ENCODE measurements at places on chromosomes 6 and 20. TPM values are rescaled to one million over a fixed set of nuclear protein-coding genes. Genes with fewer than 3 reads are reported as not detected.

The TRIM40 gene
- not detected for total RNA-seq

The SIRPB2 gene
- total RNA-seq, result not detected

The AKAP7 gene
- total RNA-seq, result 4.7 TPM

The SPATA2 gene
- 3.9 TPM for total RNA-seq

The GPLD1 gene
- total RNA-seq, result 0.43 TPM

The BMP2 gene
- total RNA-seq, result 4.3 TPM

The RGL2 gene
- total RNA-seq, result 13.0 TPM

The CCN6 gene
- total RNA-seq, result not detected

The CRIP3 gene
- total RNA-seq, result not detected

The SGK2 gene
- total RNA-seq, result 0.64 TPM

The GPX5 gene
- total RNA-seq, result not detected

The SLC17A3 gene
- not detected for total RNA-seq

The KCNK15 gene
- total RNA-seq, result 1.7 TPM

The ZNF334 gene
- 1.9 TPM for total RNA-seq

The EZR gene
- total RNA-seq, result 100 TPM

The FOXS1 gene
- total RNA-seq, result 1.7 TPM

The POU5F1 gene
- not detected for total RNA-seq

The CAGE1 gene
- total RNA-seq, result under 0.01 TPM

The THEMIS gene
- under 0.01 TPM for total RNA-seq

The TSBP1 gene
- total RNA-seq, result under 0.01 TPM

The CDH26 gene
- total RNA-seq, result 0.86 TPM

The CTAGE9 gene
- total RNA-seq, result not detected

The NMBR gene
- not detected for total RNA-seq

The OGFRL1 gene
- 90.8 TPM for total RNA-seq

The SRMS gene
- not detected for total RNA-seq

The TRPC4AP gene
- total RNA-seq, result 86.7 TPM

The NKAIN4 gene
- total RNA-seq, result not detected

The CCDC167 gene
- total RNA-seq, result 18.4 TPM

The HLA-DRA gene
- total RNA-seq, result not detected

The OCSTAMP gene
- total RNA-seq, result not detected

The MAFB gene
- total RNA-seq, result 0.64 TPM

The DZANK1 gene
- 0.64 TPM for total RNA-seq

The XKR7 gene
- not detected for total RNA-seq

The KCNK16 gene
- not detected for total RNA-seq

The EPHA7 gene
- total RNA-seq, result 0.32 TPM

The NINL gene
- 10.3 TPM for total RNA-seq

The FBXO5 gene
- total RNA-seq, result 22.5 TPM

The FAM229B gene
- total RNA-seq, result 18.0 TPM

The PRSS35 gene
- total RNA-seq, result 5.2 TPM
